ENCODE measurements at places on chromosomes 3 and 15. TPM values are rescaled to one million over a fixed set of nuclear protein-coding genes. Genes with fewer than 3 reads are reported as not detected.

GRCh38 chr3:3603351-3603750 lies 195.9 kb upstream of the LRRN1 start:
- DNase-seq: no peak

The ZBTB11 gene
- total RNA-seq: 21.4 TPM

DNA sequence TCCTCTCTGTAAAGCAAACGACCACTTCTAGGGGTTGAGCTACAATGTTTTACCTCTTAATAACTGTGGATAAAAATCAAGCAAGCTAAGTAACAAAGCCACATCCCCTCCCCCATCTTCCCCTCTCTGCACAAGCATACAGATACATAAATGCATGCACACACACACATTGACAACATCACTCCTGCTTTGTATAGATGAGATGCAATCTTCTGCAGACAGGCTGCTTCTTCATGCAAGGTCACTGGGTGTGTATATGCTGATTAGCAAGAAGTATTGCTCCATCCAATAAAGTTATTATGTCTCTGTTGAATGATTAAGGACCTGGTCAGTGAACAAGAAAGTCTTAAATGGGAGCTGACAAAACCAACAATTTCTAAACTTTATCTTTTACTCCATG lies 8.8 kb upstream of the ATP11B start:
- DNase-seq: no peak

GRCh38 chr3:113183748-113184661 lies 27.4 kb upstream of the BOC start:
- DNase-seq: no peak

DNA sequence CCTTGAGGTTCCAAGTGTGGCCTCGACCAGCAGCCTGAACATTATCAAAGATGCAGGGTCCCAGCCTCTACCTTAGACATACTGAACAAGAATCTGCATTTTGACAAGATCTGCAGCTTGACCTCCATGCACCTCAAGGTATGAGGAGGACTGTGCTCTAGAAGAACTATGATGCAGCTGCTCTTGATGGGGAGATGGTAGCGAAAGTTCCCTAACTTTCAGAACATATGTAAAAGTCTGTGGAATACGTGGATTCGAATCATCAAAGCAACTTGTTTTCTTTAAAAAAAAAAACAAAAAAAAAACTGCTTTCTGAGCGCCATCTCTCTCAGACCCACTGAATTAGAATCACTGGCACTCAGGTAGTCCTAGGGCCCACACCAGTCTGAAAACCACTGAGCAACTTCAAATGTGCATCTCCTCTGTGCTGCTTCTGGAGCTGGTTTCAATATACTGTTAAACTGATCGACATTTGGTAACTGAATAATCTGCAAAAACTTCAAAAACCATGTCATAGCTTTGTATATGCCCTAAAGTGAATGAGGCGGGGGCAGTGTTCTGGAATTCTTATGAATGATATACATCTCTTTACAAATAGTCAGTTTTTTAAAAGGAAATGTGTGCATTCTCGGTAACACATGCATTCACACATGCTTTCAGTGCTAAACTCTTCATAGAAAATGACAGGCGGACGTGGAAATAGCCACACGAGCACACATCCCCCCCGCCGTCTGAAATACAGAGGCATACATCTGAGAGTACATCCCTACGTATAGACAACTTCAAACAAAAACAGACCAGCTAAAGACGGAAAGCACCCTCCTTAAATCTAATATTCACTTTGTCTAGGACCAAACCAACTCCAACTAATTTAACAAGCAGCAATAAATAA lies 128.8 kb downstream of the FOXP1 start:
- DNase-seq: no peak

The PPP2R3A gene
- total RNA-seq: 21.0 TPM

DNA sequence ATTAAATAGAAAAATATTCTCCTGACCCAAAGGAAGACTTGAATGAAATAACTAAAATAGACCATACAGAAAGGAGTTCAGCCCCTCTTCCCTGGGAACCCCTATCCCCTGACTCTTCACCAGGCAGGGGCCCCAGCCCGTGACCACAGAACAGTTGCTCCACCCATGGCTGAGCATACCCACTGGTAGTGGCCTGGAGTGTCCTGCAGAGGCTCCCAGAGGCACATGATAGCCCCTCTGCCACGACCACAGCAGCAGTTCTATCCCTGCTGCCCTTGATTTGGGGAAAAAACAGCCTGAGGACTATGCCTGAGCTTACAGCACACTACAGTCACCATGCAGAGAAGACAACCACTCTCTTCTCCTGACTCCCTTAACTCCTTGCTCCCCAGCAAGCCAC lies 31.8 kb downstream of the TTC14 start:
- no peak for DNase-seq

GRCh38 chr3:171777596-171777995 lies 32.7 kb downstream of the PLD1 start:
- DNase-seq: no peak

DNA sequence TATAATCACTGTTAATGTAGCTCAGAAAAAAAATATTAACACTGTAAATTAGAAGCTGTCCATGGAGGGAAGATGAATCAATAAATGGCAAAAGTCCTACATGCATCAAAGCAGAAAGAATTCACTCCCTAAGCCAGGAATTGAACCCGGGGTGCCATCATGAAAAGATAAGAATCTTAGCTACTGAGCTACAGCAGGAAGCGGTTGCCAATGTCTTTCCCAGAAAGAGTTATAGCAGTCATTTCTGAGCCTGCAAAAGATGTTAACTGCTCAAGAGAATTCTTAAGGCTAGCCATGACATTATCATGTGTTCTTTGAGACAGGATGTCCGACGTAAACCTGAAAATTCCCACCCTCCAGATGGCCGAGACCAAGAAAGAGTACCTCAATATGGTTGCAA lies 47.4 kb upstream of the MKRN3 start:
- no peak for DNase-seq

The POLR2M gene
- total RNA-seq: 226 TPM

The KLHL6 gene
- total RNA-seq: not detected

The CCR3 gene
- total RNA-seq: not detected

DNA sequence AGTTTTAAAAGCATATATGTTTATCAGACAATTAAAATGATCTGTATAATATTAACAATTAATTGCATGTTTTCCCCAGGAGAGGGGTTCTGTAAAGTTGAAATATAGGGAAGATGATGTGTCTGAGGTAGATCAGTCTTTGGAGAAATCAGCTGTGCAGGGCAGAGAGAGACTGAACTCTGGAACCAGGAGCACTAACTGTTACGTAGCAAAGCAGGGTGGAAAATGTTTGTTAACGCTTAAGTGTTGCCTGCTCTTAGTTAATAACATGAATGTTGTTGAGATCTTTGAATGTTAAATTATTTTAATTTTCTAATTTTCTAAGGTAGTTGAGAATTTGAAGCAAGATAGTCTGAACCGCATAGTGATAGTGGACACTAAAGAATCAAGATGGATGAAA lies 57.5 kb downstream of the NEO1 start:
- DNase-seq: no peak

- no peak for DNase-seq
These were observed 282.3 kb upstream of the TBL1XR1 start for GRCh38 chr3:177479630-177480029.

All from GM23248 (cell line).